ENCODE measurements at places on chromosomes 7 and 10. TPM values are rescaled to one million over a fixed set of nuclear protein-coding genes. Genes with fewer than 3 reads are reported as not detected.

GRCh38 chr7:120615703-120616102 is 242.2 kb downstream of the TSPAN12 start:
- no peak for DNase-seq

DNA sequence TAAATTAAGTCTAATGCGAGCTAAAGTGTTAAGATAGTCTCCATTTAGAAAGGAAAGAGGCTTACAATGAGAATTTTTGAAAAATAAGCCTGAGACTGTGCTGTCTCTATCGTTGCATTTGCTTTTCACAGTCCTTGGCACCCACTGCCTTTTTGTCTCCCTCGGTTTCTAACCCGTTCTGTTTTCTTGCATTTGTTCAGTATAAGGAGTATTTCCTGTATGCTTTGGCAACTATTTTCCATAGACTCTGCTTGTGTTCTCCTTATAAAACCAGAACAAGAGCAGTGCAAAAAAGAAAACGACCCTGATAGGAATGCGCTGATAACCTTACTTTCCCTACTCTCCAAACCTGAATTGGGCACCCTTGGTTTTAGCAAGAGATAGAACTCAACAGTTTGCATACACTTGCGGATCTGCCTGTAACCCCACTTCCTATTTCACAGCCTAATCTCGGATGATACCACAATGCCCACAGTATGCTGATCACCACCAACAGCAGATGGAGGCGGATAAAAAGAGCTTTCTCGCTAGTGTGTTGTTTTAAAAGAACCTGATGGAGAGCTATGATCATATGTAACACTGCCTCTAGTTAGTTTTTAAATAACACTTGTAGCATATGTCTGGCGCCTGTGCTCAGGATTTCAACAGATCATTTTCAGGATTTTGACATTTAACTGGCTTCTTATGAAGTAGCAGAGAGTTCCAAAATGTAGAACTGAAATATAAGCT is 1.6 kb upstream of the ARHGAP12 start:
- DNase-seq = peak; percentile 55

DNA sequence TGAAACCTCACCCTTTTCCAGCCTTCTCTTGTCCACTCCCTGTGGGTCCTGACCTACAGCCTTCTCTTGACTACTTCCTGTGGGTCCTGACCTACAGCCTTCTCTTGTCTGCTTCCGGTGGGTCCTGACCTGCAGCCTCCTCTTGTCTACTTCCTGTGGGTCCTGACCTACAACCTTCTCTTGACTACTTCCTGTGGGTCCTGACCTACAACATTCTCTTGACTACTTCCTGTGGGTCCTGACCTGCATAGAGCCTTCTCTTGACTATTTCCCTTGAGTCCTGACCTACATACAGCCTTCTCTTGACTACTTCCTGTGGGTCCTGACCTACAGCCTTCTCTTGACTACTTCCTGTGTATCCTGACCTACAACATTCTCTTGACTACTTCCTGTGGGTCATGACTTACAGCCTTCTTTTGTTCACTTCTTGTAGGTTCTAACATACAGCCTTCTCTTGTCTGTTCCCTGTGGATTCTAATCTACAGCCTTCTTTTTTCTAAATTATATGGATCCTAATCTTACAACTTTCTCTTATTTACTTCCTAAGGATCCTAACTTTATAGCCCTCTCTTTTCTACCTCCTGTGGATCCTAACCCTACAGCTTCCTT is 36.5 kb downstream of the C10orf71 start:
- DNase-seq = no peak

DNA sequence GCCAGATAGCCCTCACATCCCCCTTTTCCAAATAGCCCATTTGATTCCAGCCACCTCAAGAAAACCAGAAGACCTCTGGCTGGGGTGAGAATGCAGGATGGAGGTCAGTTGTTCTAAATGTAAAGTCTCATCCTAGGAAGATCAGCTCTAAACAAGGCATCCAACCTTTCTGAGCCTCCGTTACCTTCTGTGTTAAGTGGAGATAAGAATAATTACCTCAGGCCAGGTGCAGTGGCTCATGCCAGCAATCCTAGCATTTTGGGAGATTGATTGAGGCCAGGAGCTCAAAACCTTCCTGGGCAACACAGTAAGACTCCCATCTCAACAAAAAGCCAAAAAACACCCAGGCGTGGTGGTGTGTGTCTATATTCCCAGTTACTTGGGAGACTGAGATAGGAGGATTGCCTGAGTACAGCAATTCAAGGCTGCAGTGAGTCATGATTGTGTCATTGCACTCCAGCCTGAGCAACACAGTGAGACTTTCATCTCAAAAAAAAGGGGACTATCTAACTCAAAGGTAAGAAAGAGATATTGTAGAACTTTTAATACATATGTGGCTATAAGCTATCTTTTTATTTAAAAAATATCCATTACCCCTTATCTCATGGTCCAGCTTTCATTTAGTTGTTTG is 43.5 kb downstream of the PRTFDC1 start:
- DNase-seq = peak; percentile 55

- no peak for DNase-seq
Measured at GRCh38 chr7:133549633-133550032, 296.8 kb downstream of the EXOC4 start.

DNA sequence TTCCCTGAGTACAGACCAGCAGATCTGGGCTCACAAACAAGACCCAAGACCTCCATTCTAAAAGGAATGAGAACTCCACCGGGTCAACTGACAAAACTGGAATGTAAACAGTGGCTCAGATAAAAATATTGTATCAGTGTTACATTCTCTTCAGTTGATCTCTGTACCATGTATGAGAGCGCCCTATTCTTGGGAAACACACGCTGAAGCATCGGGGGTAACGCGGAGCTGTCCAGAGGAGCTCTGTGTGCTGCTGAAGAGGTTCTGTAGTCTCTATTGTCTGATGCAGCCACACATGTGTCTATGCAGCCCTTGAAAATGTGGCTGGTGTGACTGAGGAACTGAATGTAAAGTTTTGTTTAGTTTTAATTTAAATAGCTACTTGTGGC is 39.7 kb downstream of the HIPK2 start:
- DNase-seq = peak; percentile 49

- no peak for DNase-seq
Measured at GRCh38 chr7:84729284-84729683, 457.6 kb downstream of the SEMA3D start.

DNA sequence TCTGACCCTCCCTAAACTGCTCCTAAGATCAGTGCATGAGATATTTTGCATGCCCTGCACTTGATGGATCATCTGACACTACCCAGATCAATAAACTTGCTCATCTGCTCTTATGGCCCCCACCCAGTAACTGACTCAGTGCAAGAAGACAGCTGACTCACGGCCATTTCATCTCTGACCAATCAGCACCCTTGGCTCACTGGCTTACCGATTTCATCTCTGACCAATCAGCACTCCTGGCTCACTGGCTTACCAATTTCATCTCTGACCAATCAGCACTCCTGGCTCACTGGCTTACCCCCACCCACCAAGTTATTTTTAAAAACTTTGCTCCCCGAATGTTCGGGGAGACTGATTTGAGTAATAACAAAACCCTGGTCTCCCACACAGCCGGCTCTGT is 37.2 kb upstream of the OPTN start:
- no peak for DNase-seq

NPC1L1 gene
- total RNA-seq = not detected

TAF6 gene
- 64.6 TPM for total RNA-seq

CLRN3 gene
- total RNA-seq = not detected
